ENCODE measurements at places on chromosomes 4 and X. TPM values are rescaled to one million over a fixed set of nuclear protein-coding genes. Genes with fewer than 3 reads are reported as not detected.
A peak's percentile ranks its signal among the peaks of the same experiment; 100 is the strongest.

DNA sequence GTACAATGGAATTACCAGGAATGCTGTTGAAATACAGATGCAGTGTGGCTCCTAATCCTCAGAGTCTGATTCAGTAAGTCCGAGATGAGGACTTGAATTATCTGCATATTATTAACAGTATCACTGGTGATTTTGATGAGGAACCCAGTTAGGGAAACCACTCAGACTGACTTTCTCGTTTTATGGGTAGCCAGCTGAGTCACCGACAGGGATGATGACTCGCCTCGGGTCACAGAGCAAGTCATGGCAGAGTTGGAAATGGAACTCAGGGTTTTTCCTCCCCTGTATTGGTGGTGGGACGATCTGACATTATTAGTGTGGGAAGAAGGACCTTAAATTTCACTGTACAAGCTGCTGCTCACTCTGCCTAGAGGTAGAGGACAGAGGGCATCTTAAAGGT is 51.3 kb downstream of the RTL9 start:
- peak; percentile 59 for DNase-seq

- DNase-seq, result no peak
Measured at GRCh38 chrX:1466232-1466661, 13.5 kb upstream of the ASMTL start.

The LUZP4 gene
- total RNA-seq, result not detected

GRCh38 chrX:39856472-39857121 is 241.2 kb downstream of the BCOR start:
- no peak for DNase-seq

GRCh38 chrX:5155301-5155700 is 1073.4 kb downstream of the NLGN4X start:
- DNase-seq, result no peak

The RGN gene
- total RNA-seq, result not detected

GRCh38 chr4:14772388-14772787 is 229.9 kb upstream of the CPEB2 start:
- DNase-seq, result no peak

The PDGFRA gene
- total RNA-seq, result 1.5 TPM

The USP51 gene
- total RNA-seq, result 2.0 TPM

The WDR17 gene
- total RNA-seq, result 4.2 TPM

DNA sequence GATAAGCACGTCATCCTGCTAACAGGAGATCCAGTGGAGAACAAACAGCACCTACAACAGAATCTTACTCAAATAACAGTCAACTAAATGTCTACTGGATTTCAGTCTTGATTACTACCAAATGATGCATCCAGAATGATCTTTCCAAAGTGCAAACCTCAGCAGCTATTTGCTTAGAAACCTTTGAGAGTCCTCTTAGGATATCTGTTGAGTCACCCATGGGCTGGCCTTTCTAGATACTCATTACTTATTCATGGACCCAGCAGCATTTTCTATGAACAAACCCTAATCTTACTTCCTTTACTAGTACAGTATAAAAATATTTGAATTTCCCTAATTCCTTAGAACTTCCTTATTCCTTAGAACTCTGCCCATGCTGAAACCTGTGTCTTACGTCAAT is 118.5 kb upstream of the PABPC4L start:
- no peak for DNase-seq

DNA sequence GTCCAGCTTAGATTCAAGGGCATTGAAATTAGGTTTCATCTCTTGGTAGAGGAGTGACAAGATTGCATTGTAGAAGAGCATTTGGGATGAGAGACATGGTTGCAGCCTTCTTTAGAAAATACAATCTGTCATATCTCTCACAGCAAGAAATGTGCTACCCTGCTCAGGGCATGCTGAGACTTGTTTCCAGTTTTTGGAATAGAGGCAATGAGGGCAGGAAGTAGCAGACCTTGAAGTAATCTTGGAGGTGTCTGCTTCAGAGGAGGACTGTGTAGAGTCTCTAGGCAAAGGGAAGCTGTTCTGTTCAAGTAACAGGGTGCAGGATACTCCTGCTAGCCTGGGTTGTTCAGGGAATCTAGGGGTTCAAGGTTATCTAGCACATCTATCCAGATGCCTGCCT is 116.1 kb upstream of the ZNF827 start:
- no peak for DNase-seq

DNA sequence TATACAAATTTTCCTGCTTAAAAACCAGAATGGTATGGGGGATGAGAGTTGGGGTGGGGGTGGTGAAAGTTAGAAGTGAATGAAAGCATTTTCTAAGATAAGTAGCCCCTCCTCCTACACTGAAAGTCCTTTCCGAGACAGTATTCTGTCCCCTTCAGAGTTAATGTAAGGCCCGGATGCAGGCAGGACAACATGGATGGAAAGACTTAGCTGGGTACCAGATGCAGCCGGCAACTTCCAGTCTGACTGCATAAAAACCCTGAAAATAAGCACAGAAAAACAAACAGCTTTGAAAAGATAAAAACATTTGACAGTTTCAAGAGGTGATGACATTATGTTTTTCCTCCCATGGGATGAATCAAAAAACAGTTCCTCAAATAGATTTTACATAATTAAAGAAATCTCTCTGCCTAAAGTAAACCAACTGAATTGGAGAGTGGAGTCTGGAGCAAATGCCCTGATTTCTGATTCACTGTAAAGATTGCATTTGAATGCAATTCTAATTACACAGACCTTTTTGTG is 196.3 kb downstream of the GPAT3 start:
- no peak for DNase-seq

GRCh38 chr4:83112678-83113428 is 1.7 kb downstream of the PLAC8 start:
- no peak for DNase-seq

The PAK3 gene
- 1.5 TPM for total RNA-seq

The PABPC1L2A gene
- not detected for total RNA-seq

The PRDX4 gene
- 208 TPM for total RNA-seq

DNA sequence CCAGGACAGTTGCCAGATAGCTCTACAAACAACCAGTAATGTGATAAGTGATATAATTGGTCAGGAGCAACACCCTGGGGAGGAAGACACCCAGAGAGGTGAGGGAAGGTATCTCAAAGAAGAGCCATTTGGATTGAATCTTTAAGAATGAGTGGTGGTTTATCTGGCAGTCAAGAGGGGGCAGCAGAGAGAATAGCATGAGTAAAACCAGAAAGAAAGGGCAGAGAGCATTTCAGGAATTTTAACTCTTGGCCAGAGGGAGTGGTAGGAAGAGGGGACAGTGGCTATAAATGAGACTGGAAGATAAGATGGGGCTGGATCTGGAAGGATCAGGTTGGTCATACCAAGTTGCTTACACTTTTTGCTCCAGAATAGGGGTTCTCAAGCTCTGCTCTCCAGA is 5.9 kb upstream of the SEPTIN6 start:
- peak; percentile 39 for DNase-seq

GRCh38 chr4:36053930-36054329 is 190.4 kb downstream of the ARAP2 start:
- no peak for DNase-seq

GRCh38 chr4:6695660-6696610 is 2.3 kb downstream of the S100P start:
- no peak for DNase-seq

The MTCP1 gene
- 15.9 TPM for total RNA-seq

The CFAP299 gene
- total RNA-seq, result not detected

- DNase-seq, result peak; percentile 32
Measured at GRCh38 chr4:25180524-25181131, 20.4 kb upstream of the SEPSECS start.

- no peak for DNase-seq
Measured at GRCh38 chr4:159141193-159141592, 38.3 kb downstream of the RAPGEF2 start.

DNA sequence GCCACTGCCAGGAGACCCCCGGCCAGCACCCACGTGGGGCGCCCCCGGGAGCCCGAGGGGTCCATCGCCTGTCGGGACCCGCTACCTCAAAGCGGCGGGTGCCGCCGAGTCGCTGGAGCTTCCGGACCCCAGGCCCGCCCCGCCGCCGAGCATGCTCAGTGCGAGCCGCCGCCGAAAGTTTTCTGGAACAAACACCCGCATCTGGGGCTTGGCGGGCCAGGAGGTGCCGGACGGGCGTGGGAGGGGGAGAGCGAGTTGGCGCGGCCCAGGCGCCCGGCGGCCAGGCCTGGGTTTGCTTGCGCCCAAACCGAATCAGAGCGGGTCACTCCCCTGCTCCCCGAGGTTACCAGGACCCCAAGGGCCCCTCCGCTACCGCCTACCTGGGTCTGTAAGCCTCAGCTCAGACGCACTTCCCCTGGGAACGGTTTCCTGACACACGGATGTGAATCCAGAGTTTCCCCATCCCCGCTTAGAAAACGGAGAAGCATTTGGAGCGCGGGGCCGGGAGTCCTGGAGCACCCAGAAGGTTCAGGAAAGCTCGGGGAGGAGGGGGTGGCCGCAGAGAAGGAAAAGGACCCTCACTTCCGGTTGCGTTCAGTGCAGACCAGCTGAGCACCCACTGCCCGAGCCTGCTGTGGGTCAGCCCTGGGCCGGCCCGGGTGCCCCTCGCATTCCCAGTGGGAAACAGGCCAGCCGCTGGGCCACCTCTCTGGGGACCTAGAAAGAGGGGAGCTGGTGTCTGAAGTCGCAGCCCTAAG is at the start of gene EVC2:
EVC2 (minus strand) TSS at position 111 of the 758 bp plus-strand sequence; CDS start at position 65, 46 bp downstream.
- peak; percentile 59 for DNase-seq

GRCh38 chr4:2365054-2365912 is 53.2 kb downstream of the ZFYVE28 start:
- no peak for DNase-seq

- peak; percentile 32 for DNase-seq
Measured at GRCh38 chr4:95548738-95549245, at the start of gene UNC5C. Gene UNC5C (minus strand): TSS chr4:95548973.

GRCh38 chr4:6893449-6894085 is 16.1 kb upstream of the TBC1D14 start:
- DNase-seq, result no peak

DNA sequence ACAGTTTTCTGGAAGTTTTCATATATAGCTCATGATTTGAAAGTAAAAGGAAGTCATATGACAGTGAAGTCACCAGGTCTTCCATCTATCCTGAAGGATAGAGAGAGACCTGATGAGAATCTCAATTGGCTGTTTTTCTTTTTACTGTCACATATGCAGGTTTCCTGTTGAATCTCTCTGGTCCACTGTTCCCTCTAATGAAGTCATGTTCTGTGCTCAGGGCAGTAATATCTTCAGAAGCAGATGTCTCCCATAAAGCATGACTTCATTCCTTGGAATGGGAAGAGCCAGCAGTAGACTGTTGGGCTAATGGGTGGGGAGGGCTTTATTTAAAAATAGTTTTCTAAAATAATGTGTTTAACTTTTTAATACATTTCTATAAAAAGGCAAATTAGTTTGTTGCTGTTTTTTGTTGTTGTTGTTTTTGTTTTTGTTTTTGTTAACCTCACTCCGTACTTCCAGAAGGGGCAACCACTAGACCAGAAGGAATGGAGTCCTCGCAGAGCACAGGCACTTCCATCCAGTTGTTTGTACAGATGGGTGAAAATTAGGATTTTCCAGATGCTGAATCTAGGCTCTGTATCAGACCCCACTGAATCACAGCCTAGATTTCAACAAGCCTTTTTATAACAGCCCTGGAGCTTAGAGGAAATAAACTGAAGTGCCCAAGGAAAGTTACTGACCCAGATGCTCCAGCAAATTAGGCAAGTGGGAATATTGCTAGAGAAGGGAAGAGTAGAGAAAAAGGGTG is 54.2 kb downstream of the AWAT2 start:
- no peak for DNase-seq

DNA sequence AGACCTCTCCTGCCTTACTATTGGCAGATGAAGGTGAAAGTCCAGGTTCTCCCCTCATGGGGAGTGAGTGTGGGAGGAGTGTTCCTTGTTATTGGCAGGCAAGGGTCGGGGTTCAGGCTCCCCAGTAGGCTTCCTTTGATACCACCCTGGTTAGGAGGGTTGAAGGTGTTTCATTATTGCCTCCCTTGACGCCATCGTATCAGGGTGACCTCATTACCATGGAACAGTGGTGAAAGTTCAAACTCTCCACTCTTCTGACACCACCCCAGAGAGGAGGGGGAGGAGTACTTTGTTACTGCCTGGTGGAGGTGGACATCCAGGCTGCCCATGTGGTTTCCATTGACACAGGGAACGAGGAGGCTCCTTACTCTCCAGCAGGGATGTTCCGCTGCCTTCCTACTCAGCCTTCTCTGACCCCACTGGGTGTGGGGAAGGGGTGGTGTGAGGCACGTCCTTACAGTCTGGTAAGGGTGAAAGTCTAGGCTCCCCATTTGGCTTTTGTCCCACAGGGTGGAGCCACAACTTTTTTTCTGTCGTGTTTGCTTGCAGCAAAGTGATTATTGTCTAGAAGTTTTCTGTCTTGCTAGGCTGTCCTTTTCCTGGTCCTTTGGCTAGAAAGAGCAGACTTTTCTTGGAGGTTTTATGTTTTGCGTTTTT is 37.2 kb upstream of the USP9X start:
- no peak for DNase-seq

DNA sequence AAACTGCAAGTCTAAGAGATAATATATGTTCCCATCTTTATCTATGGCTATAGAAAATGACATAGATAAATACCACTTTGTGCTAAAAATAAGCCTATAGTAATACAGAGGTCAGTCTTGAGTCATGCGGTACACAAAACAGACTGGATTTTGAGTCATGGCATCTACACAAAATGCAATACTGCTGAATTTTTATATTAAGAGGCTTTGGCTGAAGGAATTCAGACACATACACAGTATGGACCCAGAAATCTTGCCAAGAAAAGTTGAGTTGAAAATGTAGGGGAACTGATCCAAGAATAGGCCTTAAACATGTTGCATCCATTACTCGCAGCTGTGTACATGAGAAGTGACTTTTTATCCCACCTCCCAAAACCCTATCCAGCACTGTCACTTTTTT is 184.4 kb downstream of the TENM3 start:
- DNase-seq, result no peak

Measured in Daoy (cell line).